ENCODE measurements at places on chromosomes 3 and 15.

DNA sequence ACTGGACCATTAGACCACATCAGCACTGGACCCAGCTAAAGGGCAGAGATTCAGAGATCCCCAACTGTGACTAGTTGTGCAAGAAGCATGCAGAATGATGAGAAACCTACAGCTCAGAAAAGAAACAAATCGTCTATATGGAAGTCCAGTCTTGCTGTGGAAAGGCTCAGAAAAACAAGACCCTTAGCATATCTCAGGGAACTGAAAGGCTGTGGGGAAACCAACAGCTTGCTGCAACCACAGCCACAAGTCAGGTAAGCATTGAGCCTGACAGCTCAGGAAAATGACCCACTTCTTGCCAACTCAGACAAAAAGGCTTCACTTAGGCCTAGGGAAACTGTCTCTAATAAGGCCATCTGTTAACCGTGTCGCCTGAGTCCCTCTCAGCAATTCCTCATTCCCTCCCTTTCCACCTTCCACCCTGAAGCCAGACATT, 145.6 kb downstream of the LSAMP start:
- DNase-seq = no peak

GRCh38 chr3:79057756-79058155, 710.0 kb downstream of the ROBO1 start:
- no peak for DNase-seq

DNA sequence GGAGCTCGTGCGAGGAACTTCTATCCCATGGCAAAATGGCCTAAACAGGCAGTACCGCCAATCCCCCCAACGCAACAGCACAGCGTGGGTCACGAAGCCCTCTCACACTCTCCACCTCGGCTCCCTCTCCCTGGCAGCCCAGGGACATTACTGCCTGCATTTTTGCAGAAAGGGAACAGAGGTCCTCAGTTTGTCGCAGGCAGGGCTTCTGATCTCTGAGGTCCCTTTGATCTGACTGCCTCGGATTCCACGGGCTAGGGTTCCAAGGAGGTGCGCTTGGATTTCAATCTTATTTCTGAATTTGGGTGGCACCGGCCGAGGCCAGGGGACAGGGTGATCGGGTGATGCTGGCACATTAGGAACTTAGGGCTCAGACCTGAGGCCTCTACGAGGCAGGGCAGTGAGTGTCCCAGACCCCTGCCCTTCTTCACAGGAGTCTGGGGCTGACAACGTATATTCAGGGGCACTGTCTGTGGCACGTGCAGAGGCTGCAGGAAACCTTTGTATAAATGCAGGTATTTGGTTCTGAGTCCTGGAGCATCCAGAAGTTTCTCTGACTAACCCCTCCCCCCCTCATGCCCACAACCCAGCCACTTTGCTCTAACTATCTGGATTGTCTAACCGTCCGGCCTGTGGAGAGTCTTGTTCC, 197.9 kb downstream of the XXYLT1 start:
- DNase-seq = no peak

DNA sequence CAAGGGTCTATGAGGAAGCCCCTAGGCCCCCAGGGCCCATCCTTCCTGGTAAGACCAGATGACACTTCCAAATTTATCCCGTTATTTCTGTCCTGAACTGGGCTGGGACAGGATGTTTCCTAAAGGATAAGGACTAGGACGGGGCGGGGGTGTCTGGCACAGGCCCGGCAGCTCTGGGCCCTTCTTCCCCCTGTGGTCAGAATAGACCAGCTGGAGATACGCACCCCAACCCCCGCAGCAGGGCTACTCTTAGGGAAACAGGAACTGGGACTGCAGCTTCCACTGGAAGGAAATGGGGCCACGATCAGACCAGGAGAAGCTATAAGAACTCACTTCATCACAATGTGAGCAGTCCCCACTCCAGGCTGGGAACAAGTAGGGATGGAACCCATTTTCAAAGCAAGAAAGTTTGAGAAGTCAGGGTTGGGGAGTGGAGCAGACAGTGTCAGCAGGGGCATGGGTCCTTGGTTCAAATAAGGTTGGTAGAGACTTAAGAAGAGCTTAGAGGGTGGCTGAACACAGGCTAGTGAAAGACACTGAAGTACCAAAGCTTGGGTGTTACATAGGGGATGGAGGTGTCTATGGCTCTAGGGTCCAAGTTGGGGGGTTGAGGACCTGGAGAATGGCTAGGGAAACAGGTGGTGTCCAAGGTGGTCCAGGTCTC, 1.1 kb downstream of the NCKIPSD start:
- peak; percentile 42 for DNase-seq

- no peak for DNase-seq
Observed at GRCh38 chr15:84833447-84834228, 16.5 kb downstream of the ALPK3 start.

- no peak for DNase-seq
Observed at GRCh38 chr3:115915061-115915460, 291.8 kb downstream of the GAP43 start.

GRCh38 chr3:101824702-101825101, 24.6 kb upstream of the NFKBIZ start:
- no peak for DNase-seq

- DNase-seq = peak; percentile 93
Observed at GRCh38 chr3:194333212-194333980, 17.7 kb downstream of the CPN2 start.

GRCh38 chr15:44968475-44968874, 12.0 kb downstream of the TERB2 start:
- no peak for DNase-seq

DNA sequence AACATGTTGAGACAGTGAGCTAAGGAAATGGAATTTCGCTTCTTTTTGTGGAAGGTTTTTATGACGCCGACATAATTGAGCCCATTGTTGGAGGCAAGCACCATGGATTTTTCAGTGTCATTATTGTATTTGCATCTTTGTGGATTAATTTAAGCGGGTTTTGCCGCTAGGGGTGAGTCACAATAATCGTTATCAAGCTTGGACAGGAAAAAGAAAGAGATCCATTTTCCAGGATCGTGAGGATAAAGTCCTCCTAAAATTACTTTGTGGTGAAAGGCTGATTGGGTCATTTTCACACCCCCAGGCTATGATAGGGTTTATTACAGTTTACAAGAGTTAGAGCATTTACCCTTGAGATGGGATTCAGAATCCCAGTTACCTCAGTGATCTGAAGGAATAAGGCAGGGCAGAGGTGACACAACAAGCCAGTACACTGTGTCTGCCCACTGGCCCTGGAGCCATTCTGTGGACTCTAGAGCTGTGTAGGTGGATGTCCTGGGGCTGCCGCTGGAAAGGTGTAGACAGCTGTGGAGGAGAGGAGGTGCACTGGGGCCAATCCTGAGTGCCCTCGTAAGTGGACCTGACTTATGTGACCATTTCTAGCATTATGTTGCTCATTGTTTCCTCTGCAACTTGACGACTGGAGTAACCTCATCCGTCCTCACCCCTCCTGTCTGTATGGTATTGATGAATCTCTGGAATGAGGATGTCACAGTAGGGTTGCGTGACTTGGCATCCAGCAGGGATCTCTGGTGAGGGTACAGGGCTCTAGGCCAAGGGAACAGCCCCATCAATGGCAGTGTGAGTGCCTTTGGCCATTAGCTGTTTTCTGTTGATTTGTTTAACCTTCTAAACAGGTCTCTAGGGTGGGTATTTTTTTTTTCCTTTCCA, 370.1 kb downstream of the LRTM1 start:
- DNase-seq = no peak

DNA sequence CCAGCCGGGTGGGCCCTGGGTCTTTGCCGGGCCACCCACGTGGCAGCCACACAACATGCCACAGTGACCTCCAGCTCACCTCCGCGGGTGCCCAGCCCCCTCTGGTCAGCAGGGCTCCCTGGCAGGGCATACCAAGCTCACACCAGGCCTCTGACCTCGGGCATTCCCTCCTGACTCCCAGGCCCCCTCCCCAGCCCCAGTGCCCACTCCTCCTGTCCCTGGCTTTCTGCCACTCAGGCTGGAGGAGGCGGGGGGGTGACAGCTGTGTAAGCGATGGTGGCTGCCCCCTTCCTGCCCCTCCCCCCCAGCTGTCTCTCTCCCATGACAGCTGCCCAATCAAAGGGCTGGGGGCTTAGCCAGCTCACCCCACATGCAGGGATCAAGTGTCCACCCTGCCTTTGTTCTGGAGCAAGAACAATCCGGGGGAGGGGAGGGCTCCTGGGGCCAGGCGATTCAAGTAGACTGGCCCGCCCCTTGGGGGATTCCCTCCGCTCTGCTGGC, 3.3 kb downstream of the PCBP4 start:
- no peak for DNase-seq

- DNase-seq = no peak
Observed at GRCh38 chr3:4021162-4021561, 221.9 kb downstream of the LRRN1 start.

DNA sequence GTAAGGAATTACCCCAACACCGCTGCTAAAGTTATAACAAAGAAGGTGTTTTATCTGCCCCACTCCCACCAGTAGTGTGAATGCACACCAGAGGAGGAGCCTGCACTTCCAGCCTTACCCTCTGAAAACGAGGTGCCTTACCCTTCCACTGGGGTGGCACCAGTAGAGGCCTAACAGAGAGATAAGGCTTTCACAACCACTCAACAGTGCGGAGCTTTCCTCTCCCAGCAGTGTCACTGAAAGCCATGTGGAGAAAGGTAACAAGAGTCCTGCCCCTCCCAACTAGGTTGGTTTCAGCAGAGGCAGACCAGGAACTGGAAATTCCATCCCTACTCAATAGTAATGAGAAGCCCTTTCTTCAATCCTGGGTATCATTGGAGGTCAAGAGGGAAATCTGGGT, 539.2 kb downstream of the VGLL3 start:
- DNase-seq = no peak

DNA sequence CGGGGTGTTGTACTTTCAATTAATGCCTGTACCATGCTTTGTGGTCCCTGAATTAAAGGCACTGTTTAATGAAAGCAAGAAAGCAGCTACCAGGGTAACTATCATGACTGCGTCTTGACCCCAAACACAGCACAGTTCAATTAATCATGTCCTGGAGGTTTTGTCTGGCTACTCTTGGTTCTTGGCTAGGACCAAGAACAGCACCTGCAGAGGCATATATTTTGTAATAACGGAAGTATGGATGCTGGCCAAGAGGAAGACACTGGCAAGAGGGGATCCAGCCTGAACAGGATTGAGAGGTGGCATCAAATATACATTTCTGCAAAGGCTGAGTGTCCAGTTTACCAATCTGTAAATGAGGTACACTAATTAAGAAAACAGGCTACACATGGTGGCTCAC, 119.9 kb downstream of the FOXP1 start:
- no peak for DNase-seq

DNA sequence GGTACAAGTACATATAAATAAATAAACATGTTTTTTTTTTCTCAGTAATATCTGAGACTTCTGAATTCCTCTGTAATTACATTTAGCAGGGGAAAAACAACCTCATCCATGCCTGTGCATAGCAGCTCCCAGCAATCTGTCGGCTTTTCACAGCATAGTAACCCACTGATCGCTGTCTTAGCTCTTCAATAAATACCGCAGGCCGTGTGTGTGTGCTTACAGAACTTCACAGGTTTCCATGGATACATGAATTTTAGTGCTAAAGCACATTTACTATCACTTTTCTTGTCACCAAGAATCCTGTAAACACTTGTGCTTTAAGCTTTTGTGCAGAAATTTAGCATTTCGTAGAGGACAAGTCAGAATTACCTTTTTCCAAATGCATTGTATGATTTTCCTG, 4.0 kb upstream of the PLAAT1 start:
- no peak for DNase-seq

DNA sequence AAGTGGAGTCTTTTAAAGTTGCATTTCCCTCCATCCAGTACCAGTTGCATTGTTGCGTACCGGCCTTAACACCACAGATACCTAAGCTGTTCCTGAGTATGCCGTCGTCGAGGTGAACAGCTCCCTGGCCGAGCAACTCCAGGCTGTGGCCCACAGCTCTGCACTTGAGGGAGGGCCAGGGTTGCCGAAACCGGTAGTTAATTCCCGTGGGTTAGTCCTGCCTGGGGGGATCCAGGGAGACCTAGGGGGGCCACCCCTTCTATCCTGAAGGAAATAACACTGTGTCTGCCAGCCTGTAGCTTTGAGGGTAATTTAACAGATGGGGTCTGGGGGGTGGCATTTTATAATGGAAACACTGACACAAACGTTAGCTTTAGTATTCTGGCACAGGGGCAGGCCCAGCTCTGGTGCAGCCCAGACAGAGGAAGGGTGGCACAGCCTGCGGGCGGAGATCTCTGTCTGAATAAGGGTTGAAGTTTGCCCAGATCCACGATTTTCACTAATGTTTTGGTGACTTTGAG, 60.8 kb downstream of the RGMA start:
- peak; percentile 40 for DNase-seq

GRCh38 chr3:27456554-27456953, 27.6 kb downstream of the SLC4A7 start:
- DNase-seq = no peak

DNA sequence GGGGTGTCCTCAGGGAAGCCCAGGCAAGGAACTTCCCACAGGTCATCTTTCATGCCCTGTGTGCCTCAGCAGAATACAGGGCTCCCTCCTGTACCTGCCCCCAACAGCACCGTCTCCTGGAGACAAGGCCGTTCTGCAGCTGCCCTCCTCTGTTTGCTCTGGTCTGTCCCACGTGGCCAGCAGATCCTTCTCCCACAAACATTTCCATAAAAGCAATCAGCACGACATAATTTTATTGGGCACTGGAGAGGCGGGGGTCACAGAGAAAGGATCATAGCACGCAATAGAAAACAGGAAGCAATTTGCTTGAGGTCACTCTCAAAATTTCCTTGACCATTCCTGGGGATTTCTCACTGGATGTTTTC, 29.4 kb downstream of the STARD5 start:
- no peak for DNase-seq

DNA sequence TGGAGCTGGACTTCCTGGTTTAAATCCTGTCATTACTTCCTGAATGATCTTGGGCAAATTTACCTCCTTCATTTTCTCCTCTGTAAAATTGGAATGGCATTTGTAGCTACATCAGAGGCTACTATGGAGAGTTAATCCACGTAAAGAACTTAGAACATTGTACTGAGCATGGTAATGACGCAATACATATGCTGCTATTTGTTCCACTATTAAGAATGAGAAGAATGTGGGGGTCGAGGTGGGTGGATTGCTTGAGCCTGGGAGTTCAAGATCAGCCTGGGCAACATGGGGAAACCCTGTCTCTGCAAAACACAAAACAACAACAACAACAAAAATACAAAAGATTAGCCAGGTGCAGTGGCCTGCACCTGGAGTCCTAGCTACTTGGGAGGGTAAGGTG, 250.6 kb downstream of the RYR3 start:
- no peak for DNase-seq

- no peak for DNase-seq
Observed at GRCh38 chr15:27426805-27427204, 455.8 kb downstream of the GABRG3 start.

DNA sequence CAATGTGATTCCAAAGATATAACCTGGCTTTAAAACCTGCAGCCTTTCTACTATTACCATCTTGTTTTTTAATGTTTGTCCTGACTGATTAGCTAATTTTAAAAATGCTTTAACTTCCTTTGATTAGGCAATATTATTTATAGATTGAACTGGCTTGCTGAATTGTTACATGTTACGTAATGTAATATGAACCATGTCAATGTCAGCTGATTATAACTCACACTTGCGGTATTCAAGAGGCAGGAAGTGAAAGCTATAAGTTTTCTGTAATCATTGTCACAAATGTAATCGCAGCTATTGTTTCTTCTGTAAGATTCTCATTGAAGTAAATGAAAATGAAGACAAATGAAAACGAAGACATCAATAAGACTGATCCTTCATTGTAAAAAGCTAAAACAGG, 146.8 kb downstream of the ROBO2 start:
- DNase-seq = peak; percentile 5

- DNase-seq = peak; percentile 51
Observed at GRCh38 chr15:45499426-45499825, 23.1 kb downstream of the SLC30A4 start.
